ENCODE measurements at places on chromosomes 13 and 19.

DNA sequence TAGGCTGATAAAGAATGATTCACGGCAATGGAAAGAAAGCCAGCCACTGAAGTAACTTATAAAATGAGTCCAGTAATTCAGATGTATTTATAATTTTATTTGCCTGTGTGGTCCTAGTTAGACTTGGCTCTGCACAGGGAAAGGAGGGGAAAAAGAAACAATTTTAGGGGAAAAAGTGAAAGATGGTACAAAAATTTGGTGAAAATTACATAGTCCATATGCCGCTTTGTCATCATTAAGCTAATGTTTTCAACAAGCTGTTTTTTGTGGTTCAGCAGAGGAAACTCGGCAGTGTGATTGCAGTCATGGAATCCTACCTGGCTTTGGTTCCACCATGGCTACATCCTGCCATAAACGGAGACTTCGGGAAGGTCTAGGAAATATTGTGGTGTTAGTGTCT lies 301.9 kb downstream of the ATP8A2 start:
- no peak overlapping the region for H3K4me3 ChIP-seq
- no peaks in the 10 kb centered on the region for H3K36me3 ChIP-seq
- DNase-seq = no peak
- H3K27ac ChIP-seq = no peak overlapping the region

DNA sequence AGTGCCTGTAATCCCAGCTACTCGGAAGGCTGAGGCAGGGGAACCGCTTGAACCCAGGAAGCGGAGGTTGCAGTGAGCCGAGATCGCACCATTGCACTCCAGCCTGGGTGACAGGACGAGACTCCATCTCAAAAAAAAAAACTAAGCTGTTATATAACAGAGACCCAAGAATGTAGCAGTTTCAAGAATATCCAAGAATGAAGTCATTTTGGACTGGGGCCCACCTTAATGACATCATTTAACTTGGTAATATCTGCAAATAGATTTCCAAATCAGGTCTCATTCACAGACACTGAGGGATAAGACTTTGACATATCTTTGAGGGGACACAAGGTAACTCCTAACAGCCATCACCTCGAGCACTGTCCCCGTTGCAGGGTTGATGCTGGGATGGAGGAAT lies 36.5 kb upstream of the MRI1 start:
- H3K4me3 ChIP-seq = no peak overlapping the region
- H3K36me3 ChIP-seq = no peaks in the 10 kb centered on the region
- no peak overlapping the region for H3K27ac ChIP-seq
- peaks cover 6% of the 10 kb centered on the region for H3K4me1 ChIP-seq
- DNase-seq = no peak

- no peaks in the 10 kb centered on the region for H3K4me1 ChIP-seq
- no peak overlapping the region for H3K4me3 ChIP-seq
- H3K27me3 ChIP-seq = no peaks in the 10 kb centered on the region
- peaks cover 8% of the 10 kb centered on the region for H3K36me3 ChIP-seq
- no peak for DNase-seq
Observed at GRCh38 chr13:113548778-113549621, 35.6 kb upstream of the TFDP1 start.

DNA sequence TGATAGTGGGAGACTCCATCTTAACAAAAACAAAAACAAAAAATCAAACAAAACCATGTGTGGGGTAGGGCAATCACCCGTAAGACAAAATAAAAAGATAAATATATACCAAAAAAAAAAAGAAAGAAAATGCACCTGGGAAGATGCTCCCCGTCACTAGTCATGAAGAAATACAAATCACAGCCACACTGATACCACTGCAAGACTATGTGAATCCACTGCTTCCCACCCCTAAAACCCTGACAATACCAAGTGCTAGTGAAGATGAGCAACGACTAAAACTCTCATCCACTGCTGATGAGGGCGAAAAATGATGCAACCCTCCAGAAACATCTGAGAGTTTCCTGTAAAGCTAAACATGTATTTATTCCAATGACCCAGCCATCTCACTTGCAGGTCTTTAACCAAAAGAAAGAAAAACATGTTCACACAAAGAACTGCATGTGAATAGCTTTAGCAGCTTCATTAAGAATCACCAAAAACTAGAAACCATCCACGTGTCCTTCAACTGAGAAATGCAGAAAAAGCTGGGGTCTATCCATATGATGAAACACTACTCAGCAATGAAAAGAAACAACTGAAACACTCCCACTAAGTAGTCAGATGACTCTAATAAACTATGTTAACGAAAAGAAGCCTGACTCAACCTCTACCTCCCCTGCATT lies 31.7 kb downstream of the BRD4 start:
- peak overlapping the region; percentile 72 for H3K4me3 ChIP-seq
- H3K36me3 ChIP-seq = no peaks in the 10 kb centered on the region
- H3K27ac ChIP-seq = peak overlapping the region; percentile 90
- DNase-seq = no peak

DNA sequence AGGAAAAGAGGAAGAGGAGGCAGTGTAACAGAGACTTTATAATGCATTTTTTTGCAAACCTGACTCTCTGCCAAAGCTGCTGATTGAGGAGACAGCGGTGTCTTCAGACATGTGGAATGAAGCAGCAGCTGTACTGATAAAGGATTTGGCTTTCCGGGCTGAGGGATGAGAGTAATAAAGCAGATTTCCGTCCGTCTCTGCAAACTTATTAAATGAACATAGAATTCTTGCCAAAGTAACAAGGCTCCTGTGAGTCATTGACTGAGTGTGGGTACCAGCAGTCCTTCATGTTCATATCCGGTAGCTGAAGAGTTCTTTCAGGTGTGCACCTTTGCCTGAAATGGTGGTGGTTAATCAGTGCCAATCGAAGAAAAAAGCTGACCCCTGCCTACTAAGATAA lies 112.6 kb downstream of the LIG4 start:
- no peak overlapping the region for H3K27ac ChIP-seq
- DNase-seq = no peak
- H3K4me3 ChIP-seq = no peak overlapping the region
- no peaks in the 10 kb centered on the region for H3K36me3 ChIP-seq

DNA sequence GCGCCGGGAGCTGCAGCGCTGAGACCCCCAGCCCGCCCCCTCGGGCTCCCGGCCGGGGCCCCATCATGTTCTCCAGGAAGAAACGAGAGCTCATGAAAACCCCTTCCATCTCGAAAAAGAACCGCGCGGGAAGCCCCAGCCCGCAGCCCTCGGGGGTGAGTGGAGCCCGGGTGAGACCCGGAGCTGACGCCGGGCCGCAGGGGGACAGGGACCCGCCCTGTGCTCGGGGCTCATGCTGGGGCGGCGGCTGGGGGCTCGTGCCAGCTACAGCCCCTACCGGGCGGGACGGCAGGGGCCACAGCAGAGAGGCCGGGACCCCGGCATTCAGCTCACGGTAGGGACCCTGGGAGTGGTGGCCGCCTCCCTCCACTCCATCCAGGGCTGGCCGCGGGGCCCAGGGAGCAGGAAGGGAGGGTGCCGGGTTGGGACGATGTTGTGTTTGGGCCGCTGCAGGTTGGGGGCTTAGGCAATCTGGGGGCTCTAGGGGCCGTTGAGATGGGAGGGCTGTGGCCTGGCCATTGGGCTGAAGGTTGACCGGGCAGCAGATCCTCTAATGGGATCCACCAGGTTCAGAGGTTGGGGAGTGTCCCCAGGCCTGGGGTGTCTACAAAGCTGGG lies 482 bp downstream of the ARHGAP45 start:
- no peaks in the 10 kb centered on the region for H3K27me3 ChIP-seq
- peaks cover 14% of the 10 kb centered on the region for H3K36me3 ChIP-seq
- peak overlapping the region; percentile 94 for H3K4me3 ChIP-seq
- peak; percentile 76 for DNase-seq
- peak overlapping the region; percentile 97 for H3K27ac ChIP-seq
- H3K4me1 ChIP-seq = peaks cover 42% of the 10 kb centered on the region

DNA sequence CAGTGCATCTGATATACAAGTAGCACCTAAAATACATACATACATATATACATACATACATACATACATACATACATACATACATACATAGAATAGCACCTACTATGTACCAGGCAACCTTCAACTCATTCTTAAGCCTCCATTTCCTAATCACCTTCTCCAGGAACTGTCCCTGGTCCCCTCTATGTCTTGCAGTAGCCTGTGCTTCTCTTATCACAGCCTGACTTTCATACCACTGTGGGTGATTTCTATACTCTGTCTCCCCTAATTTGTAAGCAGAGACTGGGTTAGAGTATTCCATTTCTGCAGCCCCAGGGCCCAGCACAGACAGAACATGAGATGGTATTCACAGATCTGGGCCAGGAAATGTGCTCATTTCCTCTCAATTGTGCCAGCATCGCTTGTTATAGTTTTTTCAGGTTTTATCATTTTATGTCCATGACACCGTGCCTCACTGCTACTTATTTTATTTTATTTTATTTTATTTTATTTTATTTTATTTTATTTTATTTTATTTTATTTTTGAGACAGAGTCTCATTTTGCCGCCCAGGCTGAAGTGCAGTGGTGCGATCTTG lies 14.2 kb upstream of the COLGALT1 start:
- no peak overlapping the region for H3K4me3 ChIP-seq
- peaks cover 15% of the 10 kb centered on the region for H3K4me1 ChIP-seq
- no peak for DNase-seq

- H3K27ac ChIP-seq = no peak overlapping the region
- no peaks in the 10 kb centered on the region for H3K27me3 ChIP-seq
- no peaks in the 10 kb centered on the region for H3K4me1 ChIP-seq
- H3K36me3 ChIP-seq = peaks cover 12% of the 10 kb centered on the region
- DNase-seq = no peak
Observed at GRCh38 chr19:24074720-24075454, 12.1 kb upstream of the ZNF254 start.

- DNase-seq = no peak
- peak overlapping the region; percentile 92 for H3K4me3 ChIP-seq
- H3K27me3 ChIP-seq = no peaks in the 10 kb centered on the region
- H3K36me3 ChIP-seq = no peaks in the 10 kb centered on the region
- H3K27ac ChIP-seq = peak overlapping the region; percentile 49
- peaks cover 8% of the 10 kb centered on the region for H3K4me1 ChIP-seq
Observed at GRCh38 chr19:11848200-11848593, 329 bp upstream of the ZNF439 start.

GRCh38 chr19:40674291-40674690 lies 16.2 kb downstream of the NUMBL start:
- no peaks in the 10 kb centered on the region for H3K4me1 ChIP-seq
- H3K27me3 ChIP-seq = no peaks in the 10 kb centered on the region
- H3K27ac ChIP-seq = no peak overlapping the region

GRCh38 chr19:33552191-33552927 lies 30.8 kb upstream of the PEPD start:
- H3K27me3 ChIP-seq = peaks cover 23% of the 10 kb centered on the region
- no peak for DNase-seq
- peaks cover 3% of the 10 kb centered on the region for H3K4me1 ChIP-seq
- H3K27ac ChIP-seq = no peak overlapping the region
- H3K36me3 ChIP-seq = peaks cover 2% of the 10 kb centered on the region

DNA sequence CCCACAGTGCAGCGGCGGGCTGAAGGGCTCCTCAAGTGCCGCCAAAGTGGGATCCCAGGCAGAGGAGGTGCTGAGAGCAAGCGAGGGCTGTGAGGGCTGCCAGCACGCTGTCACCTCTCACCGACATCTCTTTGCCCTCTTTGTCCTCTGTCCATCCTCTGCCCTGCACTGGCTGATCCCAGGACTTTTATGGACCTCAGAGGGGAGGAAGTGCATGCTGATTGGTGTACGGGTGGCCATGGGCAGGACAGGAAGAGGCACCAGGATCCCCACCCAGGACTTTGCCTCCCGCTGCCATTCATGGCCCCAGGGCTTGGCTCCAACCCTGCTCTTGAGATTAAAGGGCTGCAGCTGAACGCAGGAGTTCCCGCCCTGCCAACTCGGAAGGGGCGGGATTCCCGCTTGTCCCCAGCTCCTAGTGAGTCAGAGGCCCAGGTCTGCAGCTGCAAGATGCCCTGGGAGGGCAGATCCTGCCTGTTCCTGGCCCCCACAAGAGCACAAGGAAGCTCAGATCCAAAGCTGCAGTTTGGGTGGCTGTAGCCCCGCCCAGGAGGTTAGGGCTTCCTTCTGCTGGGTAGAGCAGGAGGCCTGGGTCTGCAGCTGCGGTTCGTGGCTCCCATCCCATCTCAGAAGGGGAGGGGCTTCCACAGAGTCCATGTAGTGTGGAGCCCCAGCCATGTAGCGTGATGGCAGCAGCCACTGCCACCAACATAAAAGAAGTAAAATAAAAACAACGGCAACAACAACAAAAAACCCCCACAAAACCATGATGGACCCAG lies 1716.7 kb downstream of the SLITRK1 start:
- H3K27me3 ChIP-seq = no peaks in the 10 kb centered on the region
- H3K4me3 ChIP-seq = no peak overlapping the region
- no peak for DNase-seq
- no peak overlapping the region for H3K27ac ChIP-seq
- H3K36me3 ChIP-seq = no peaks in the 10 kb centered on the region
- no peaks in the 10 kb centered on the region for H3K4me1 ChIP-seq

GRCh38 chr13:40480915-40481516 lies 185.4 kb downstream of the FOXO1 start:
- peak overlapping the region; percentile 83 for H3K27ac ChIP-seq
- H3K36me3 ChIP-seq = no peaks in the 10 kb centered on the region
- no peak for DNase-seq
- peaks cover 41% of the 10 kb centered on the region for H3K4me1 ChIP-seq
- H3K4me3 ChIP-seq = no peak overlapping the region

- peaks cover 10% of the 10 kb centered on the region for H3K27me3 ChIP-seq
- no peaks in the 10 kb centered on the region for H3K36me3 ChIP-seq
- H3K4me1 ChIP-seq = no peaks in the 10 kb centered on the region
Observed at GRCh38 chr19:30602661-30603350, 230.6 kb downstream of the ZNF536 start.

- no peaks in the 10 kb centered on the region for H3K36me3 ChIP-seq
- H3K4me3 ChIP-seq = no peak overlapping the region
- DNase-seq = no peak
- peaks cover 15% of the 10 kb centered on the region for H3K4me1 ChIP-seq
- no peak overlapping the region for H3K27ac ChIP-seq
Observed at GRCh38 chr13:99415014-99415650, 86.1 kb upstream of the TM9SF2 start.

DNA sequence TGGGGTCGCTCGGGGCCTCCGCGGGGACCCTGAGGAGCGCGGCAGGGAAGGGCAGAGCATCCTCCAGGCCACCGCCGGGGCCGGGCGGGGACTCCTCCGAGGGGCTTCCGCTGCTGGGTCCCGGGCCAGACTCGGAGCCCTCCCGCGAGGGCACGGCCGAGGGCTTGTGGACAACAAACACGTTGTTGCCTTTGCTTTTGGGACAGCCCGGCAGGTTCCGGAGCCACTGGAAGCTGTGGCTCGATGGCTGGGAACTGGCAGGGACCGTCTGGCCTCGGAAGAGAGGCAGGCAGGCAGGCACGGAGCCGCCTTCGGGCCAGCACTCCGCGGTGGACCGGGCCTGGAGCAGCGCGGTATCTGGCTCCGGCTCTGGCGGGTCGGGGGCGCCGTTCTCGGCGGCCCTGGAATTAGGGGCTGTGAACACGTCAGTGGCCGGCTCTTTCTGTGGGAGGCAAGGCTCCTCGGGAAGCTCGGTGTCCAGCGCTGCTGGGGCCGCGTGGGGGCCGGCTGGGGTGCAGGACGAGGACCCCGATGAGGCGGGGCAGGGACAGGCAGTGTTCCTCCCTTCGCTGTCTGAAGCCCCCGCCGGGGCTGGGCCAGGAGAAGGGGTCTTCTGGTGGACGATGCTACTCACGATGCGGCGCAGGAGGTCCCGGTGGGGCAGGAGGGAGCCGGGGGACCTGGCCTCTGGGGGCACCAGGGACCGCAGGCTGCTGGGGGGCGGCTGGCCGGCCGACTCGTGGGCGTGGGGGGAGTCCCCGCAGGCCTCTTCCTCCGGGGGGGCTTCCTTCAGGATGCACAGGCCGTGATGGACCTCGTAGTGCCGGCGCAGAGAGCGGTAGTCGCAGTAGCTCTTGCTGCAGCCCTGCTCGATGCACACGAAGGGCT lies 27.6 kb downstream of the ZNF541 start:
- no peak for DNase-seq
- no peak overlapping the region for H3K27ac ChIP-seq
- peak overlapping the region; percentile 19 for H3K4me3 ChIP-seq
- H3K27me3 ChIP-seq = no peaks in the 10 kb centered on the region

All from T-helper 17 cell (primary cell).